Spinal cord (tissue), 10 donors: ENCODE measurements at places on chromosomes 16 and 17.

DNA sequence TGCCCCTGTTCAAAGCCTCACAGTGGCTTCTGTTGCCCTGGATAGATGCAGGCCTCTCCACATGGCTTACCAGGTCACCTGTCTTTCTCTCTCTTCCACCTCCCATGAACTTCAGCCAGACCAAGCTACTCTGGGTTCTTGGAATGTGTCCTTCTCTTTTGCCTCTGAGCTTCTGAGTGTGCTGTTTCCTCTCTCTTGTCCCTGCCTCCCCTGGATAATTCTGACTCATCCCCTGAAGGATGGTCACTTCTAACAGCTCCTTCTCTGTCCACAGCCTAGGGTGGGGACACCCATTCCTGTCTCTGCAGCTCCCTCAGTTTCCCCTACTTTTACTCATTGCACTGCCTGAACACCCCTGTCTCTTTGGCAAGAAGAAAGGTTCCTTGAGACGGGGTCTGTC lies 2.9 kb downstream of the GUCY2D start:
- no peak for DNase-seq

DNA sequence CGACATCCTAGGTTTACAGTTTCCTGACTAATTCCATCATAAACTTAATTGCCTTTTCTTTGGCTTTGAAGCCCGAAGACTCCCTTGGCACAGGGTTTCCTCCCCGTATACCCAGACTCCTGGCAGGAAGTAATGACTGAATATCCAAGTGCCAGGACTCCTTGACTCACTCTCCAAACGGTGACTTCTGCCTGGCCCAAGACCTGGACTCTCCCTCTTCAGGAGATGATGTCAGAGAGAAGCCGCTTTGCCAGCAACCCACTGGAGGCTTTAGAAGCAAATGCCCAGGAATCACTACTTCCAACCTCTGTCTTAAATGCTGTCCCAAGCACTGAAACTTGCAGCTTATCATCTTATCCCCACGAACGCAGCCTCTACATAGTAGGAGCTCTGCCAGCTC lies 146.5 kb downstream of the RGS9 start:
- no peak for DNase-seq

- DNase-seq, result no peak
Measured at GRCh38 chr17:28982131-28982793, 23.6 kb downstream of the SEZ6 start.

DNA sequence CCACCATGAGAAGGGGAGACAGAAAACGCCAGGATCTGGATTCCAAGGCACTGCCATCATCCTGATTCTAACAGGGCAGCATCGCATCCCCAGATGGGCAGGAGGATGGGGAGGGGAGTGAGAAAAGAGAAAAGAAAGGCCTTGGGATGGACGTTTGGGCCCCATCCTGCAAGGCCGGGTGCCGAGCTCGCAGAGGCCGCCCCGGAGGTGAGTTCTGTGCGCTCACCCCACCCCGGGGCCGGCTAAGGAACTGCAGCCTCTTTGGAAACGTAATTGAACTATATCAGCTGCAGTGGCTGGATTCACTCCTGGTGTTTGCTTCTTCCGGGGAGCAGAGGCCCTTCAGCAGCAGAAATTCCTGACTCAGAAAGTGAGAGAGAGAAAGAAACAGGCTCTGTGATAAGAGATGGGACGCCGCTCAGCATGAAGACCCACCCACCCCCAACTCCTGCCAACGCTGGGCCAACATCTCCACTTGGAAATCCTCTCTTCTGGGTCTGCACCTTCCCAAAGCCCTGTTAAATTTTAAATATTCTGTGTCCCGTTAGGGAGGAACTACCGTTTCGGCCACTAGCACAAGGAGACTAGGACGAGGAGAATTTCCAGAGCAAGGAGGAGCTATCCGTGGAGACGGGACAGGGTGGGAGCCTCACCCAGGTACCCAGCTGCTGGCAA lies 8.5 kb upstream of the SSTR2 start:
- DNase-seq, result no peak

DNA sequence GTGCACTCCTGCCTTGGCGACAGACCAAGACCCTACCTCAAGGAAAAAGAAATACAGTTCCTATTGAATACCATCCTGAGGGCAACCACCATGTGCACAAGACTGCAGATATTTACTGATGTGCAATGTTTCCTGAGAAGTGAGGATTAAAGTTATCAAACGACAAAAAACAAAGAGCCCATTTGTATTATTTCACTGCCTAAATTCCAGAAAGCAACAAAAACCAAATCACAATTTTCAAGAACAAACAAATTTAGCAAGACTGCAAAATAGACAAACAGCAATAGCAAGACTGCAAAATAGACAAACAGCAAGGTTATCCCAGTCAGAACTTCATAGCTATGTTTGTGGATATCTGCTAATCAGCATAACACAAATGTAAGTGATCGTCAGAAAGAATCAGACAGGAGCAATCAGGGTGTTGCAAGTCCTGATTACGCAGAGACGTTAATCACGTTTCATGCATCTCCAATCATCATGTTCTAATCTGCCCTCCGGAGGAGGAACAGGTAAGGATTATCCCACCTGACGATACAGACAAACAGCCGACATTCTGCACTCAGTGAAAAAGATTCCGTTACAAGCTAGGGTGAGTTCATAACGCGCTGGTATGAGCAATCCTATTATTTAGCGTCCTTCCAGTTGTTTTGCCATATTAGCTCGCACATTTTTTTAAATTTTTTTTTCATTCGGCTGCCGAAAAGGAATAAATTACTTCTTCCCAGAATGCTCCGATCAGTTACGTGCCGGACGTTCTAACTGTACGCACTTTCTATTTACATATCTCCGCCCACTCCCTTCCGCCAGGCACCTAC lies 2.9 kb downstream of the TMEM107 start:
- DNase-seq, result peak; percentile 91

DNA sequence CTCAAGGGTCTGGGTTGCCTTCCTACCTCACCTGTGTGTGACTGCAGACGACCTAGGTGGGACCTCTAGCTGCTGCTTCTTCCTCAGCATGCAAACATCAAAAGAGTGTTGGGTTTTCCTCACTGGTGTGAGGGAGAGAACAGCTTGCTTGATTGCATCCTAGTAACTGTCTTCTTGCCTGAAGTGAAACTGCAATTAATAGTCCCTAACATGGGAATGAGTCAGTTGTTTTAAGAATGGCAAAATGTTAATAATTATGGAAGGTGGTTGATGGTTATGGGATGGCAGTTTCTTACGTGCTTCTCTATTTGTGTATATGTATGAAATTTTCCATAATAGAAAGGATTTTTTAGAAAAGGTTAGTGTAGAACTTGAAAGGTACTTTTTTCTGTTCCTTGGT lies 5.9 kb downstream of the POLR2C start:
- DNase-seq, result no peak

GRCh38 chr16:11007714-11008280 lies 63.4 kb downstream of the CLEC16A start:
- DNase-seq, result no peak
